ENCODE measurements at places on chromosomes 3 and 15. TPM values are rescaled to one million over a fixed set of nuclear protein-coding genes. Genes with fewer than 3 reads are reported as not detected.

- no peak for DNase-seq
These were observed 132.9 kb downstream of the KCNMB2 start for GRCh38 chr3:178669022-178669601.

DNA sequence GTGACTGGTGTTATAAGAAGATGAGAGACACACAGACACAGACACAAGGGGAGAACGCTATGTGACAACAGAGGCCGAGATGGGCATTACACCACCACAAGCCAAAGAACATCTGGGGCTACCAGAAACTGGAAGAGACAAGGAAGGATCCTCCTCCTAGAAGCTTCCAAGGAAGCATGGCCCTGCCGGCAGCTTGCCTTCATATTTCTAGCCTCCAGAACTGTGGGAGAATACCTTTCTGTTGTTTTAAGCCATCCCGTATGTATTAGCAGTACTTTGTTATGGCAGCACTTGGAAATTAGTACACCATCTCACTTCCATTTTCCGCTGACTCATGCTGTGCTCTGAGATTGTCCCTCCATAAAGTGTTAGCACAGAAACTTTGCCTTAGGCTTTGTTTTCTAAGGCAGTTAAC is 38.7 kb upstream of the CA12 start:
- DNase-seq: no peak

The ITIH1 gene
- not detected for total RNA-seq

The GPR62 gene
- not detected for total RNA-seq

The RCN2 gene
- total RNA-seq: 54.8 TPM

- DNase-seq: no peak
These were observed 841 bp downstream of the EIF3J start for GRCh38 chr15:44537735-44538240.

Data from osteoblast (primary cell).